WTC11 (cell line): ENCODE measurements at places on chromosomes 6 and 20. TPM values are rescaled to one million over a fixed set of nuclear protein-coding genes. Genes with fewer than 3 reads are reported as not detected.

PGC gene
- 0.55 to 0.63 TPM (median 0.62 TPM) in 3 replicates for total RNA-seq

- H3K27ac ChIP-seq, result no peak overlapping the region
- H3K4me3 ChIP-seq, result no peak overlapping the region
- DNase-seq, result no peak
- no peaks in the 10 kb centered on the region for H3K27me3 ChIP-seq
- H3K36me3 ChIP-seq, result 0 out of 2 replicates have a peak, but pooled peaks cover 7% of the 10 kb centered on the region
Measured at GRCh38 chr6:5121479-5121878, 36.3 kb downstream of the PPP1R3G start.

DNA sequence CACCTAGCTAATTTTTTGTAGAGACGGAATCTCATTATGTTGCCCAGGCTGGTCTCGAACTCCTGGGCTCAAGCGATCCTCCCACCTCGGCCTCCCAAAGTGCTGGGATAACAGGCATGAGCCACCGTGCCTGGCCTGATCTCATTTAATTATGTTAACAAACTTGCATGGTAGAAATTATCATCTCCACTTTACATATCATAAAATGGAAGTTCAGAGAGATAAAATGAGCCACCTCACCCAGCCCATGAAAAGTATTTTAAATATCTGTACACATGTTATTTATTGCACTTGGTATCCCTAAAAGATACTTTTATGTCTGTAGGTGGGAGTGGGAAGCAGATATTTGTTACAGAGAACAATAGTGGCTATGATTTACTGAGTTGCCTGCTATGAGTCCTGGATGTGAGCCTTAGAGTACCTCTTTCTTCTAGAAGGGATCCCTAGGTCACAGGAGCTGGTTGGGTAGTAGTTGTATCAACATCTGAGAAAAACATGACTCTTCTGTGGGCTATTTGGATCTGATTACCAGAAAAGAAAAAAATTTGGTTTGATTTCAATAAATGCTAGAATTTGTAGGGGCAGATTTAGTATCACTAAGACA is 52.4 kb upstream of the EIF2S2 start:
- no peak for DNase-seq
- no peak overlapping the region for H3K27ac ChIP-seq
- H3K4me3 ChIP-seq, result no peak overlapping the region
- H3K4me1 ChIP-seq, result peaks cover 7% of the 10 kb centered on the region
- no peaks in the 10 kb centered on the region for H3K36me3 ChIP-seq
- H3K27me3 ChIP-seq, result no peaks in the 10 kb centered on the region; the same call in 1 of the 2 replicates

DNA sequence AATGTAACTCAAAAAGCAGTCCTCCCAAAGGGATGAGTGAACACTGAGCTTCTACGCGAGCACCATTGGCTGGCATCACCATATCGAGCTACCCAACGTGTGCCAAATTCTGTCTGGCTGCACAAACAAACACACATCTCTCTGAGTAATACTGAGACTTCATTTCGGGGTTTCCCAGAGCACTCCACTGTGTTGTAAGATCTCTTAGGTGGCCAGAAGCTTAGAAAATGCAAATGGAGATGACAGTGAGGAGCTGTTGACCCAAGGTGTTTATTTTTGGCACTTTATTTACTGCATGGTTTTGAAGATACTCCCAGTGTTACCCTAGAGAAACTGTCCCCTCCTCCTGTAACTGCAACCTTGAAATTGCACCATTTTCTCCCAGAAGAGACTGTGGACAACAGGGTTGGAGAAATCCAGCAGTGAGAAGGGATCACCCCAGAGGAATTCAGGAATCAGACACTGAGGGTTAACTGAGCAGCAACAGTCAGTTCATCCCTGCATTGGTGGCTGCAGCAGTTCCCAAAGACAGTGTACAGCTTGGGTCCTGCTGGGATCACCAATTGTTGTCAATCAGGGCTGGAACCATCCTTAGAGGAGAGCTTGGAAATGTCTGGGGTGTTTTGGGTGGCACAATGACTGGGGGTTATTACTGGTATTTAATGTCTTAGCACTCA is 1.0 kb upstream of the RIPOR2 start:
- no peaks in the 10 kb centered on the region for H3K36me3 ChIP-seq
- peaks cover 54% of the 10 kb centered on the region for H3K4me1 ChIP-seq
- no peak overlapping the region for H3K4me3 ChIP-seq
- DNase-seq, result no peak
- no peaks in the 10 kb centered on the region for H3K27me3 ChIP-seq
- H3K27ac ChIP-seq, result no peak overlapping the region

GRCh38 chr6:149474108-149474935 is 10.5 kb downstream of the ZC3H12D start:
- no peak overlapping the region for H3K4me3 ChIP-seq
- no peaks in the 10 kb centered on the region for H3K27me3 ChIP-seq
- H3K27ac ChIP-seq, result no peak overlapping the region
- no peaks in the 10 kb centered on the region for H3K36me3 ChIP-seq
- DNase-seq, result no peak

GRCh38 chr6:19446570-19446969 is 390.6 kb upstream of the ID4 start:
- no peak overlapping the region for H3K4me3 ChIP-seq
- no peaks in the 10 kb centered on the region for H3K36me3 ChIP-seq
- DNase-seq, result no peak
- no peaks in the 10 kb centered on the region for H3K4me1 ChIP-seq
